Stimulated activated CD4-positive, alpha-beta T cell treated with anti-CD3 and anti-CD28 coated beads, Interleukin-1b, Interleukin-23, amount 100 ng/mL, for 4 hours (primary cell): ENCODE measurements at places on chromosomes 3 and 15.

DNA sequence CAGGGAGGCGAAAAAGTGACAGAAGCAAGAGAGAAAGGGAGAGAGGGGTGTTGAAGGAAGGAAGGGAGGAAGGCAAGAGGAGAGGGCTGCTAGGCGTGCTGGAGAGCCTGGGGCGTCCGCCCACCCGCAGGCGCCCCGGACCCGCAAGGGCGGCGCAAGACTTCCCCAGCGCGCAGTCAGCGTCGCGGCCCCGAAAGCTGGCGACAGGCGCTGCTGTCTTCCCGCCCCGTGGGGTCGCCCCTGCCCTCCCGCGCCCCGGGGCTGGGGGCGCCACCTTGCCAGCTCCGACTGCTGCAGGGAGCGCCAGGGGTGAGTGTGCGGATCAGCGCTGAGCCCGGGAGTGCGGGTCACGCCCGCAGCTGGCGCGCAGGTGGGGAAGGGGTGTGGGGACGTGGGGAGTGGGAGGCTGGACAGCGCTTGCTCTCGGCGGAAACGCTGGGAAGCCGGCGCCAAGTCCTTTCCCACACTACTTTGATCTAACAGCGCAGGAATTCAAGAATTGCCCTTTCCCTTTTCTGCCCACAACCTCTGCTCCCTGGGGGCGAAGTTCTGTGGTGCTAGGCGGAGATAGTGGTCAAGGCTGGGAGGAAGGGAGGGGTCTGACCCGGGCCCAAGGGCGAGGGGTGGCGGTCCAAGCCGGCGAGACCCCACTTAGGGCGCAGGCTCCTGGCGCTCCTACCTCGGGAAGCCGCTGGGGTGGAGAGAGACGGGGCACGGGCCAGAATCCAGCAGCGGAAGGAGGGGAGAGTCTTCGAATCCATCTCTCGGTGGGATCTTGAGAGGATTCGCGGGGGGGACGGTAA is 266.1 kb downstream of the CGGBP1 start:
- DNase-seq: no peak

GRCh38 chr15:44381236-44381635 is 46.2 kb upstream of the CTDSPL2 start:
- no peak for DNase-seq

DNA sequence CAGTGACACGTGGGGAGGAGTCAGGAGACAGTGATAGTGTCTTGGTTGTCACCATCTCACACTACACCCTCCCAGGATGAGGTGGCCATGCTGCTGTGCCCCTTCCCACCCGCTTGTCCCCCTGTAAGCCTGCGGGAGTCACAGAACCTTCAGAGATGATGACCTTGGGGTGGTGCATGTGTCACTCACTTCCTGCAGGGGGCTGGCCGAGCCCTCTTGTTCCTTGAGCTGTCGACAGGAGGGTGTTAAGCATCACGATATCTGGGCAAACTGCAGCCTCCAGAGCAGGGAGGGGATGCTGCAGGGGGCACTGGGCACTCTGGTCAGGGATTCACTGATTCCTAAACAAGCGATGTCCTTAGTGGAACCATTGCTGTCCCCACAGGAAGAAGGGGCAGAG is 27.7 kb downstream of the FAH start:
- DNase-seq: no peak

DNA sequence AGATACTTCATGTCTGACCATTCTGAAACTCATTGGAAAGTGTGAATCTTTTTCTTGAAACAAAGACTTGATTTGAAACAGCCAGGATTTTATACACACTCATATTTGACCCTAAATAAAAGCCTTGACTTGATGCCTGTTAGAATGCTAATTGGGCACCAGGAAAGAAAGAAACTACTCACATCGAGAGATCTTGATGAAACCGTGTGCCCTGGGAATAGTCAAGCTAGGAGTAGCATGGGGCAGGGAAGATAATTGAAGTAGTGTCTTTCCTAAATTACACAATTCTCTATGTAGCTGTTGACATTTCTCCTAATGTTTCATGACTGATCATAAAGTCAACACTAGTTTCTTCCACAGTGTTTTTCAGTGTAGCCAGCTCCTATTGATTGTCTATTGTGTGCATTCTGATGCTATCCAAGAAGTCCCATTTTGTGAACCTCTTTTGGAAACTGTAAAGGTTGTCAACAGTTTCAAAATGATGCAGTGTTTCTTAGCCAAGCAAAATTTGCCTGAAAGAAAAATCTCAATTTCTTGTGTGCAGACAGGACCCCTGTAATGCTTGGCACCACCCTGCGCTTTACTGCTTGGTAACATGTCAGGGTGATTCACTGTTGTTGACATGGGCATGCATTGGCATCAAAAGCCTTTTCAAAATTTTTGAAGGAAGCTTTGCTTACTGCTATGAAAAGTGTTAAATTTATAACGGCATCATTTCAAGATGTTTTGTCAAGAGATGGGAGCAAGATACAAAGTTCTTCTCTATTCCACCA is 52.5 kb upstream of the OTOL1 start:
- DNase-seq: no peak

DNA sequence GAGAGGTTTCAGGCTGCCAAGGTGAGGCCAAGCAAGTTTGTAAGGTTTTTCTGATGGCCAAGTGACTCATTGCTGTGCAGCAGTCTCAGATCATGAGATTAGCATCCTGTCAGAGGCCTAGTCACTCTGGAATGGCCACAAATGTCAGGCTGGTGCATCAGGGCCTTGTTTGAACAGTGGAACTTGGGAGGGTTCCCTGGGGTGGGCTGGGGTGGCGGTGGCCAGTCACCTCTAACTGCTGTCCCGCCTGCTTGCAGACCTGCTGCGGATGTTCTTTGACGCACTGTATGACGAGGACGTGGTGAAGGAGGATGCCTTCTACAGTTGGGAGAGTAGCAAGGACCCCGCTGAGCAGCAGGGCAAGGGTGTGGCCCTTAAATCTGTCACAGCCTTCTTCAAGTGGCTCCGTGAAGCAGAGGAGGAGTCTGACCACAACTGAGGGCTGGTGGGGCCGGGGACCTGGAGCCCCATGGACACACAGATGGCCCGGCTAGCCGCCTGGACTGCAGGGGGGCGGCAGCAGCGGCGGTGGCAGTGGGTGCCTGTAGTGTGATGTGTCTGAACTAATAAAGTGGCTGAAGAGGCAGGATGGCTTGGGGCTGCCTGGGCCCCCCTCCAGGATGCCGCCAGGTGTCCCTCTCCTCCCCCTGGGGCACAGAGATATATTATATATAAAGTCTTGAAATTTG is 2.8 kb upstream of the FAM131A start:
- peak; percentile 15 for DNase-seq

DNA sequence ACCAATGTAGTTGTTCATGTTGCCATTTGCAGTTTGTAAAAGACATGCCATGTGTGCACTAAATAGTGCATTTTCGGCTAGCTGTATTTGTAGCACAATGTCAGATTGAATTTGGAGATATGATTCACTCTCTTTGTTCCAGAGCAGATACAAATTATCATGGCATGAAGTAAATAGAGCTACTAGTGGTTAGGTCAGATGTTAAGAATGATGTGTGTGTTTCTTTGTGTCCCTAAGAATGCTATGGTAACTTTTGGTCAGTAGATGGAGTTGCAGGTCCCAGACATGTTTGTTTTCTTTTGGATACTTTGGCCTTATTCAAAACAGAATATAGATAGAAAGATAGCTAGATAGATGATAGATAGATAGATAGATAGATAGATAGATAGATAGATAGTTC is 595.8 kb downstream of the NLGN1 start:
- DNase-seq: no peak

- no peak for DNase-seq
These were observed 46.7 kb downstream of the CAPN3 start for GRCh38 chr15:42405863-42406482.

DNA sequence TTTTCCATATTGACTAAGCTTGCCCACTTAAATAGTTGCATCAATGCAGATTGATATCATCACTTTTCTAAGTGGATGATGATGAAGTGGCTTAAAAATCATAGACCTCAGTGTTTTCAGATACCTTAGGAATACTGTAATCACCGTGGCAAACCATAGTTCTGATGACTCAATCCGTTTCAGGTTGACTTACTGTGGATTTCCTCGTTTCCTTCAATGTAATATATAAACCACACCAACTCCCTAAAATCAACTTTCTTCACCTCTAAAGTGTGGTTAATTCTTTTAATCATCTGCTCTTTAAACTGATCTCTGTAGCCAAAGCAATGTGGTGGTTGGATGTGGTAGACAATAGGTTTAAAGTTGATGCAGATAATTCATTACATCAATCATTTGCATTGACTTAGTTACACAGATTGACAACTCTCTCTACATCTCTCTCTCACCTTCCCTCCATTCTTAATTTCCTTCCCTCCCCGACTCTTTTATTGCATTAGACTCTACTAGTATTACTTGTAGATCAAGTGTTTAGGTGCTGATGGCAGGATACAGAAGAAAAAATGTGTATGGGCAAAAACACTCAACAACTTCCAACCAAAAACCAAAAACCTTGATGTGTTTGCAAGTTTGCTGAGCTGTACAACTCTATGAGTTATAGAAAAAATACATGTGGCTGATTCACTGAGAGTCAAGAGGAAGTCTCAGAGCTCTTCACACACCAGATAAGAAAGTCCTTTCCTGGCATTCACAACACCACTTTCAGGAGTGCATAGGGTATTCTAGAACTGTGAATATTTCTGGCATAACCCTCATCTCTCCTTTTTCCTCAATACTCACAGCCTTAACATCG is 243.5 kb downstream of the NFKBIZ start:
- no peak for DNase-seq

- no peak for DNase-seq
These were observed 76.6 kb downstream of the CPN2 start for GRCh38 chr3:194274424-194275085.

GRCh38 chr15:43071451-43071850 is 34.4 kb downstream of the UBR1 start:
- no peak for DNase-seq

DNA sequence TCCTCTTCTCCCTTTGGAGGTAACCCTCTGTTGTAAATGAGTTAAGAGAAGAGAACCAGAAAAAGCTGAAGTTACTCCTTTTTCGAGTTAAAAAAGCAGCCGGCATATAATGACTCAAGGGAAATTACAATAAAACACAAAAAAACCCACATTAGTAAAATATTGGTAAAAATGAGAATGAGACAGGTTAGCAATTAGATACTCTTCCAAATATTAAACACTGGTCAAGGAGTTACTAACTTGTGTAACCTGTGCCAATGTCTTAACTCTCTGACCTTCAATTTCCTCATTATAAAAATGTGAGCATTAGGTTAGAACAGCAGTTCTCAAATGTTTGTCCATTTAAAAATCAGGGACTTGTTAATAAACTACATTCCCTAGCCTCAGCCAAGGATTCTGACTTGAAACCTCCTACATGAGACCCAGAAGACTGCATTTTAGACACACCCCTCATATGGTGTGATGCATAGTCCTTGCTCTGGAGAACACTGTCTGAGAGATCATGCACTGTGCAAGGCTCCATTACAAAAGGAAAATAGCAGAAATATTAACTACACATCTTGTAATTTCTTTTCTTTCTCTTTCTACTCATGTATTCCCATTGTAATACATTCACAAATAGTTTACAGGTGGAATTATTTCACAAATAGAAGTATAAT is 42.7 kb upstream of the TOP2B start:
- DNase-seq: no peak

- no peak for DNase-seq
These were observed 3.4 kb upstream of the CLN6 start for GRCh38 chr15:68232937-68233336.

GRCh38 chr15:85380812-85381642 is 624 bp downstream of the AKAP13 start:
- DNase-seq: peak; percentile 21

GRCh38 chr3:121958801-121959200 is 63.2 kb downstream of the ILDR1 start:
- DNase-seq: no peak

- no peak for DNase-seq
These were observed 23.8 kb downstream of the NIPA1 start for GRCh38 chr15:22810033-22810852.

DNA sequence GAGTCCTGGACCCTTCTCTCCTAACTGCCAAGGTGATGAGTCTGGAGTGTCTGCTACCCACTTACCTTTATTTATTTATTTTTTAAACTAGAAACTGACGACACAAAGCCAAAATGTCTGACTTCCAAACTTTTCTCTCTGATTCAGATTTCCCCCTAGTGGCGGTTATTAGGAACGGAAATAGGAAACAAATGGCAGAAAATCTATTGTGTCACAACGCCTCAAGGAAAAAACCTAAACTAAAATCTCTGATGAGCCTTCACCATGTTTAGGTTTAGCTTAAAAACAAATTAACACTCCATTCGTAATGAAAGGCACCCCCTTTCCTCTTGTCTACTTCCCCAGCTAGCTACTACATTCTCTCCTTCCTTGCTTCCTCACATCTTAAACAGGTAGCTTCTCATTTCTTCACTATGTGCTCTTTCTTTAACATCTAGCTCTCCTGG is 94.0 kb upstream of the MEX3B start:
- no peak for DNase-seq

GRCh38 chr3:181796641-181797040 is 84.9 kb downstream of the SOX2 start:
- no peak for DNase-seq

- DNase-seq: no peak
These were observed 339.7 kb upstream of the EPHA3 start for GRCh38 chr3:88767746-88768145.

- DNase-seq: no peak
These were observed 68.6 kb downstream of the SLC6A6 start for GRCh38 chr3:14471016-14471415.

GRCh38 chr15:90883976-90884718 is at the start of gene FES:
TSS of gene FES (plus strand) at chr15:90884504. CDS start at chr15:90885046, 542 bp downstream.
- no peak for DNase-seq

DNA sequence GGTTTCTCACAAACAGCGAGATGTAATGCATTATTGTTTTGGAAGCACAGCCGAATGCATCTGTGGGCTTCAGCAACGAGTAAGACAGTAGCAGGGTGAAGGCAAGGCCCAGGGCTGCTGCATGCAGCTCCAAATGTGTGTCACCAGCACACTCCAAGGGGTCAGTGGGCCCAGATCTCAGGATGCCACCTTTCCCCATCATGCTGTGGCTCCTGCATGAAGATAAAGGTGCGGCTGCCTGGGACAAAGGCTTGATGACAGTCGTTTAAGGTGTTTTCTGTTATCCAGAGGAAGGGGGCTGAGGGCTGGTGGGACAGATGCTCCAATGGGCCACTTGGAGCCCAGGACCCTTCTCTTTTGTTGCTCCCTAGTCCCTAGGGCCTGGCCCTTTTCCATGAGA is 13.2 kb downstream of the C3orf22 start:
- DNase-seq: no peak
